Posterior vena cava (tissue), 2 donors: ENCODE measurements at places on chromosomes 7 and 10. TPM values are rescaled to one million over a fixed set of nuclear protein-coding genes. Genes with fewer than 3 reads are reported as not detected.

- peak; percentile 89 for DNase-seq
These were observed at the start of gene ARMC3 for GRCh38 chr10:22927661-22928403. TSS of gene ARMC3 (plus strand) at chr10:22928053. CDS start at chr10:22931997, 3,944 bp downstream.

Gene FBXO24
- total RNA-seq: 0.14 TPM

DNA sequence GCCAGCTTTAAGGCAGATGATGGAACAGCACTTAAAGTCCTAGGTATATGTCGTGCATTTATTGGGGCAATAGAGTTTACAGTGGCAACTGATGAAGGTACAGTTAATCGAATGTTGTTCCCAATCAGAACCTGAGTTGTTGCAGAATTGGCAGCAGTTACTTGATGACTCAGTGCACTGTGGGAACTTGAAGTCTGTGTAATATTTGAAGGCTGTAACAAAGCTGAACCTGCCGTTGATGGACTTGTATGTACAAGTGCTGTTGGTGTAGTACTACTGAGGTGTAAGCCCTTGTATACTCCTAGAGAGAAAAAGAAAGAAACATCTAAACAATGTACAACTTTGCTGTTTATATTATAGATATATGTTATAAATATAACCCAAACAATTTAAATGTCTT is 75.3 kb downstream of the EPC1 start:
- DNase-seq: no peak

GRCh38 chr10:110857265-110858171 is 14.2 kb upstream of the PDCD4 start:
- no peak for DNase-seq

Gene CDC14C
- total RNA-seq: not detected

DNA sequence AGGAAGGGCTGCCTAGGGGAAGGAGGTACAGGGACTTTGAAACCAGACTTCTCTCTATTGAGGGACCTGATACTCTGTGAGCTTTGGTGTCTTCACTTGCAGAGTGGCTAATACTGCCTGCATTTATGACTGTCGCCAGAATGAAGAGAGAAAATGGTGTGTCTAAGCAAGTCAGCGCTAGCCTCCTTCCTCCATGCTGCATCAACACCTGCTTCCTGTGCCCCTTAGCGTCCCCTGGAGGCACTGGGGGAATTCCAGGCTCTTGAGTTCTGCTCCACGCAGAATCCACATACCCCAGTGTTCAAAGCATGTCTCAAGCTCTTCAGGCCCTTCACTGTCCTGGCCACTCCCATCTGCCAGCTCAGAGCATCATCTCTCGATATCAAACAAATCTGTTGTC is 140.5 kb downstream of the PKD1L1 start:
- no peak for DNase-seq
